Breast epithelium (tissue), 4 donors: ENCODE measurements at places on chromosomes 7 and 10.

DNA sequence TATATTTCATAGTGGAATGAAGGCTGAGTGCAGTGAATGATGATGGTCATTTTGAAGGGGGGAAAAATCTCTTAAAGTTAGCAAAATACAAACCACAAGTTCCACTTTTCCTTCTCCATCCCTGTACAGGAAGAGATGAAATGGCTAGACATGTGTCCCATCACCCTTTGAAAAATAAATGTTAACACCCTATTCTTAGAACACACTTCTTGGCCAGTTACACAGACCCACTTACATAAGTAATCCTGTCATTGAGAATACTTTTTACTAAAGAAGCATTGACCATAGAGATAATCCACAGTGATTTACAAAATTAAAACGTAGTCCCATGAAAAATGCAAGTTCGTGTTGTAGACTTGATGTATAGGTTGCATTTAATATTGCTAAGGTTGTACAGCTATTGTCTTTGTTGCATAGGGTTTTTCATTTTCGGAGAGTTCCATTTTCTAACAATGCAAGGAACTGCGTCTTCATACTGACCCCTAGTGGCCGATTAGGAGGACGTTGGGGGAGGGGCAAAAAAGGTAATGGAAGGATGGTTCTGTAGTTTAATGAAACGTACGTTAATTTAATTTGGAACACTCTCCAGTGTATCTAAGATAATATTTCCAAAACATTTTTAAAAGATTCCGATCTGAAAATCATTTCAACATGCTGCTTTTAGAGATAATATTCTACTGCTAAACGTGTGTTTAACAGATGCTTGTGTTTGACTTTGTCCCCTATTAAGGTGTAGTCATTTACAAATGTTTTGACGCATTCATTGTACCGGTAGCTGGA is 60.9 kb downstream of the ARMC3 start:
- peak; percentile 54 for DNase-seq

GRCh38 chr10:101014230-101014884 is 14.7 kb downstream of the LZTS2 start:
- DNase-seq = peak; percentile 85

DNA sequence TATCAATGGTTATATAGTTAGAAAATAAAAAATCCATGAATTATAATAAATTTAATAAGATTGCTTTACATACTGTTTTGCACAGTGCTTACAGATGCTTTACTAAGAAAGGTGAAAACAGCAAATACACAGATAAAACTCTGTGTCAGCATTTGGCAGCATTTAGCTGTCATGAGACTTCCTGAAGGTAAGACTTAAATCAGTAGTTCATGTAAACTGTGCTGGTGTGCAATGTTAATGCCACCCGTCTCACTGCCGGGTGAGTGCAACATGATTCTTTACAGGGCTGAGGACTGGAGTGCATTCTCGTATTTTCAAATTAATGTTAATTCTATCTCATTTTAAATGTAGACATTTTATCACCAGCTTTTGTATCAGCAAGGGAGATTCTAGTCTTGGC is 326.2 kb upstream of the POT1 start:
- no peak for DNase-seq

DNA sequence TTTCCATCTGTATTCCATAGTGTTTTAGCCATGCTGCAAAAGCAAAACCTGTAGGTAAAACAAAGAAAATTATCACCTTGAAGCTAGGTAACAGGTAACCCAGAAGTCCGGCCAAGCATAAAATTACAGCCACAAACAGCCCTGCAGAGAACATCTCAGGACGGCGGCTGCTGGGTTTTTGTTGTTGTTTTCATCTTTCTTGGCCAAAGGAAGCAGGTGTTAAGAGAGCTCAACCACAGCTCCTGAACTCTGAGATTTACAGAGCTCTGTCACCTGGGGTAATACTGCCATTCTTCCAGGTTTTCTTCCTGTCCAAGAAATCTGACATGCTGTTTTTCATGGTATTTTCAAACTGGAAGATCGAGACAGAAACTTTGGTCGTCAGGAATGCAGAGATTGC is 847 bp upstream of the SCIN start:
- no peak for DNase-seq

DNA sequence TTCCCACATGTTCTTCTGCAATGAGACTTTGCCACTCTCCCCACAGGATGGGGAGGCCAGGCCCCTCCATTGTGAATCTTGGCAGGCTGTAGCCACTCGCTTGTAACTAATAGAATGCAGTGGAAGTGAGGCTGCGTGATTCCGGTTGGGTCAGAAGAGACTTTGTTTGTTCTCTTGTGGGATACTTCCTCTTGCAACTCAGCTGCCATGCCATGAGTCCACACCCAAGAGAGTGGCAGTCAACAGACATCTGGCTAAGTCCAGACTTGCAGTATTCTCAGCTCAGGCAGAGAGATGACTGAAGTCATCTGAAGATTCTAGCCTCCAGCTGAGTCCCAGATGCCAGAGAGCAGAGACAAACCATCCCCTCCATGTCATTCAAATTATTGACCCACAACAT is 153.4 kb upstream of the GDF10 start:
- DNase-seq = no peak

DNA sequence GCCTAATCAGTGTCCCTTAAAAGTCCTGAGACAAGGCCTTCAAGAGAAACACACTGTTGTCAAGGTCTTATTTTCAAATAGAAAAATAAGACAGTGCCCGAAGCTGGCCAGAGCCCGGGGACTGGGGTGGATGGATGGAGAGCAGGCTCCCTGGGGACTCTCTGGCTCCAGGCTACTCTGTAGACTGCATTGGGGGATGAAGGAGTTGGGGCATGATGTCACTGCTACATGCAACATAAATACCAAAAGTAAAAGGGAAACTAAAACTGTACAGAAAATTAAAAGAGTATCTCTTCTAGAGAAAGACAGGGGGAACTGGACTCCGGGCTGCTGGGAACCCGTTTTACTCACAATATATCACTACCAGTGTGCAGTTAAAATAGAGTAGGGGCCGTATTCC is 629.8 kb downstream of the KCNMA1 start:
- no peak for DNase-seq

DNA sequence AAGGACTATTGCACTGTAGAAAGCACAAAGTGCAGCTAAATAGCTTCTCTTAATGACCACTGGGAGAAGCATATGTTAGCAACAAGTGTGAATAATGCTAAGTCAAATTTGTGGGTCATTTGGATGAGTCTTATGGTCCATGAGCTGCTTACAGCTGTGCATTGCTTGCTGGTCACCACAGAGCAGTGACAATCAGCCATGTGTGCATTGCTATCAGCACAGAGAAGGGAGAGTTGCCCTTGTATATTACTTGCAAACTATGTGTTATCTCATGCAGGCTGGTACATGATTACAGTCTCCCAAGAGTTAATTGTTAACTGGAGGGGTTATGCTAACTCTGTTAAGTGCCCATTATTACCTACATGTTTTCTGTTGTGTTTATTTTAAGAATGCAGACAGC is 25.7 kb downstream of the MRPS33 start:
- no peak for DNase-seq

- peak; percentile 81 for DNase-seq
Observed at GRCh38 chr7:74026903-74027682, 880 bp upstream of the ELN start.

- no peak for DNase-seq
Observed at GRCh38 chr7:92242972-92243371, 2.7 kb downstream of the KRIT1 start.

GRCh38 chr10:97849103-97849686 is 448 bp upstream of the GOLGA7B start:
- no peak for DNase-seq

GRCh38 chr10:97771913-97772823 is at the start of gene SFRP5:
SFRP5 (minus strand) TSS chr10:97771999; CDS start chr10:97771833, 166 bp downstream.
- DNase-seq = no peak

- DNase-seq = no peak
Observed at GRCh38 chr10:96401036-96401435, 42.2 kb upstream of the OPALIN start.

DNA sequence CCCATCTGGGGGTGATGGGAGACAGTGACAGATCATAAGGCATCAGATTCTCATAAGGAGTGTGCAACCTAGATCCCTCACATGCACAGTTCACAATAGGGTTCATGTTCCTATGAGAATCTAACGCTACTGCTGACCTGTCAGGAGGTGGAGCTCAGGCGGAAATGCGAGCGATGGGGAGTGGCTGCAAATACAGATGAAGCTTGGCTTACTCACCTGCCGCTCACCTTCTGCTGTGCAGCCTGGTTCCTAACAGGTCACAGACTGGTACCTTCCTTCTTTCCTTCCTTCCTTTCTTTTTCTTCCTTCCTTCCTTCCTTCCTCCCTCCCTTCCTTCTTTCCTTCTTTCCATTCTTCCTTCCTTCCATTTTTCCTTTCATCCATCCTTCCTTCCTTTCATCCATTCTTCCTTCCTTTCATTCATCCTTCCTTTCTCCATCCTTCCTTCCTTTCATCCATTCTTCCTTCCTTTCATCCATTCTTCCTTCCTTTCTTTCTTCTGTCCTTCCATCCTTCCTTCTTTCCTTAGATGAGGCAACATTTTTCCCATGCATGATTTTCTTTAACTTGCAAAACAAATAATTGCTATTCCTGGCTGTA is 370.0 kb upstream of the AUTS2 start:
- no peak for DNase-seq

DNA sequence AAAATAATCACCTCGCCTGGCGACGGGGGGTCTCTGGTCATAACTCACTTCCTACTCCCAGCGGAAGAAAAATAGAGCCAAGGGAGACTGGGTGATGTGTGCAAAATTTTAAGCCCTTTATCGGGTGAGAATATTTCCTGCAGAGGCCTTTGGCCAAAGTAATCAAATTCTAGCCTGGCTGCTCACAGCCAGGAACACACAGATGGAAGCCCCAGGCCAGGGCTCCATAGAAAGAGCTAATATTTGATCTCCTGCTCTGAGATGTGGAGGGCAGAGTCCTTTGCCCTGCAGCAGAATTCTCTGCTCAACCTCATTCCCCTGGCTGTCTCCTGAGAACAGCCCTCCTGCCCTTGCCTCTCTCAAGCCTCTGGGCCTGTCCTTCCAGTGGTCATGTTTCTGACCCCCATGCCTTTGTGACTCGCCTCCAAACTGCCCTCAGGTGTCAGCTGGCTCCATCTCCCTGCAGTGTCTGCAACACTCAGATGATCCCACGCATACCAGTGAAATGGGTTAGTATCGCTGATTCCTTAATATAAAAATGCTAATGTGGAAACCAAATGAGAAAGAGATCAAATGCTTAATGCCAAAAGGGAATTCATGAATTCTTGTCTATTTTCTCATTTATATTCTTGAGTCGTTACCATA is 34.5 kb downstream of the FRMD4A start:
- no peak for DNase-seq

- DNase-seq = no peak
Observed at GRCh38 chr10:113320211-113320610, 232.6 kb upstream of the HABP2 start.

GRCh38 chr10:75367021-75367487 is 34.5 kb downstream of the ZNF503 start:
- DNase-seq = no peak

- no peak for DNase-seq
Observed at GRCh38 chr10:104276192-104276591, 7.2 kb downstream of the GSTO2 start.

- DNase-seq = no peak
Observed at GRCh38 chr7:142636751-142637150, 112.5 kb upstream of the PRSS1 start.

DNA sequence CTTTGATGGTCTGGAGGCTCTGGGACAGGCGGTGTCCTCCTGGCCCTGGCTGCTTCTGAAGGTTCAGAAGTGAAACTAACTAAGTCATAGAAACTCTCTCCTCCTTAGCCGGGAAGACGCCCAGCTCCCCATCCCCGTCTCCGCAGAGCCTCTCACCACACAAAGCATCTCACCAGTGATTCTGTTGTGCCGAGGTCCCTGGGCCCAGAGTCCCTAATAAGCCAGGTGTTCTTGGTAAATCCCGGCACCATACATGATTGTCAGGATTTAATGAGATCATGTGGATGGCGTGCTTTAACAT is 9.4 kb downstream of the HKDC1 start:
- no peak for DNase-seq
